ENCODE measurements at places on chromosomes 13 and 19. TPM values are rescaled to one million over a fixed set of nuclear protein-coding genes. Genes with fewer than 3 reads are reported as not detected.

CABP5 gene
- total RNA-seq, result not detected

LILRB5 gene
- 0.17 TPM for total RNA-seq

TTC9B gene
- total RNA-seq, result 19.5 TPM

IGLON5 gene
- total RNA-seq, result 59.9 TPM
